ENCODE measurements at places on chromosomes 5 and 9.

DNA sequence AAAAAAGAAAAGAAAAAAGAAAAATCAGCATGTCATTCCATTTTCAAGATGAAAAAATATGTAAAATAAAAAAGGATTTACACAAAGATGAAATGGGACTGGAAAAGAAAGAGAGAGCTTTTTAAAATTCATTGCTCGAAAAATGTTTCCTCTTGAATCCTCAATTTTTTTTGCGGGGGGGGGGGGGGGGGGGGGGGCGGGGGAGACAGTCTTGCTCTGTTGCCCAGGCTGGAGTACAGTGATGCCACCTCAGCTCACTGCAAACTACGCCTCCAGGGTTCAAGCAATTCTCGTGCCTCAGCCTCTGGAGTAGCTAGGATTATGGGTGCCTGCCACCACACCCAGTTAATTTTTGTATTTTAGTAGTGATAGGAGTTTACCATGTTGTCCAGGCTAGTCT lies 16.5 kb downstream of the PFDN1 start:
- DNase-seq, result no peak

DNA sequence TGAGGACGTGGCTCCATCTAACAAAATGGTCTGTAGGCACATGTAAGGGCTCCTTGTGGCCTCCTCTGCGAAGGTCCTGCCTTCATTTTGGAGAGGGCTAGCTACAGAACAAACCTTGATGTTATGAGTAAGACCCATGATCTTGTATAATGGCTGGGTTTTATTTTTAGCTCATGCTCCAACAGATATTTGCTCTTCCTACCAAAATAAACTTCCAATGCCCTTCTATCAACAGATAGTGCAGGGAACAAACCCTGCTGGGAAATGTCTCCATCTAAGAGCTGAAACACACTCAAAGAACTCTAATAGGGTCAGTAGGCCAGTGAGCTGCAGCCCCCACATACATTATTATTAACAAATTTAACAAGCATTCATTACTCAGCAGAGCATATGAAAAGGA lies 189.5 kb downstream of the LURAP1L start:
- no peak for DNase-seq

GRCh38 chr5:57568136-57568535 lies 85.5 kb upstream of the ACTBL2 start:
- no peak for DNase-seq

DNA sequence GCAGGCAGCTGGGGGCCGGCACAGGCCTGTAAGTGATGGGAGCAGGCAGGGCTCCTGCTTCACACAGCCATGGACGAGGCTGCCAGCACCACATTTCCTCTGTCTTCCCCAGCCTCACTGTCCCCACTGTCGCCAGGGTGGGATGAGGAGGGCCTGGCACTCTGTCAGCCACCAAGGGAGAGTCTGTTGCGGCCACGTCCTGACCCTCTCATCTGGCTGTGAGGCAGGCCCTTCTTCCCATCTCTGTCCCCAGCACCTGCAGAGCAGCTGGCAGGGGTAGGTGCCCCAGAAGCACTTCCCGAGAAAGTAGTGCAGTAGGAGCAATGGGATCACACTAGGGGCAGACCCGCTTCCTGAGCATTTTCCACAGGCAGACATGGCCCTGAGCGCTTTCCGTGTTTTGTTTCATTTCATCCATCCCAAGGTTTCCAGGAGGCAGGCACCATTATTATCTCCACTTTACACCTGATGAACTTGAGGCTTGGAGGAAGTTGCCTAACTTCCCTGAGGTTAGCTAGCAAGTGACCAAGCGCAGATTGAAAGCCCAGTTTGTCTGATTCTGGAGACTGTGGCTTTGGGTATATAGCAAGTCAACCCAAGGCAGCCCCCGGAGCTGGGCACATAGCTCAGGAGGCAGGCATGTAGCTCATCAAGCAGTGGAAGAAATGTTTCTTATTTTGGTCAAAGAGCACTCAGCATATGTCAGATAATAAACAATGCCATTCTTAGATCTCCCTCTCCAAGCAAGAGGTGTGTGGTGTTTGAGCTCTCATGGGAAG lies 202.4 kb downstream of the DAB2IP start:
- DNase-seq, result no peak

DNA sequence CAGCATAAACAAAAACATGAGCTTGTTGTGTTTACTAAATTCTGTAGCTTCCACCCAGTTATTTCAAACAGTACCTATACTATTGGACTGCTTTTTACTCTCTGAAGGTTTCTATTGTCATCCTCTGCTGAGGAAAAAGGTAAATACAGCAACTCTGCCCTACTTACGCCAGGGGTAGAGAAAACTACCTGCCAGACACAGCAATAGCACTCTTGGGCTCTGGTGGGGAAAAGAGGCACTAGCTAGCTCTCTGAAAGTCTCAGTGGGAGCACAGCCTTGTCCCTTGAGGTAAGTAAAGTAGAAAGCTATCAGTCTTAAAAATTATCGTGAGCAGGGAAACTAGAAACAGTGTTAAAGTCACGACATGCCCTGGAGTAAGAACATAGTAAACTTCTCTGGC lies 3.7 kb downstream of the HCN1 start:
- no peak for DNase-seq

DNA sequence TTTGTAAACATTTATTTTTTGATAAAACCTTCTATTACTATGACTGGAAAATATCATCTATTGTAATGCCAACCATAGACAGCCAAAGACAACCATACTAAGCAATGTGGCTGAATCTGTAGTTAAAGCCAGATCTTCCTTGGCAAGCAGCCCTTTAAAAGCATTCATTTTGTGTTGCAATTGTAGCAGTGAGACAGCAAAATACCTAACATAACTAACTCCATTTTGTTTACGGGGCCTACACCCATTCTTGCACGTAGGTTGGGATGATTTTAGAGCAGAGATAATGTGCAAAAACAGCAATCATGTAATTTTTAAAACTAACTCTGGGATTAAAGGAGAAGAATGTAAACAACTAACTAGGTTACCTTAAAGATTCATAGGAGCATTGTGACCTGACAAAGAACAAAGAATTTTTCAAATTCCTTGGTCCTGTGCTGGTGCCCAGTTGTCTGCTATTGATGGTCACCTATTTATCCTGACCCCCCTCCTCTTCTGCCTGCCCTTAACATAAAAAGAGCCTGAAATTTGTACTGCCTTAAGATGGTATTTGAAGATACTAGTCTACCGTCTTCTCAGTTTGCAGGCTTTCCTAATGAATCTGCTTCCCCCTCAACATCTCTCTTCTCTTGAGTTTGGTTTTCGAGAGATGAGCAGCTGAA lies 10.6 kb downstream of the IFNA1 start:
- DNase-seq, result no peak

DNA sequence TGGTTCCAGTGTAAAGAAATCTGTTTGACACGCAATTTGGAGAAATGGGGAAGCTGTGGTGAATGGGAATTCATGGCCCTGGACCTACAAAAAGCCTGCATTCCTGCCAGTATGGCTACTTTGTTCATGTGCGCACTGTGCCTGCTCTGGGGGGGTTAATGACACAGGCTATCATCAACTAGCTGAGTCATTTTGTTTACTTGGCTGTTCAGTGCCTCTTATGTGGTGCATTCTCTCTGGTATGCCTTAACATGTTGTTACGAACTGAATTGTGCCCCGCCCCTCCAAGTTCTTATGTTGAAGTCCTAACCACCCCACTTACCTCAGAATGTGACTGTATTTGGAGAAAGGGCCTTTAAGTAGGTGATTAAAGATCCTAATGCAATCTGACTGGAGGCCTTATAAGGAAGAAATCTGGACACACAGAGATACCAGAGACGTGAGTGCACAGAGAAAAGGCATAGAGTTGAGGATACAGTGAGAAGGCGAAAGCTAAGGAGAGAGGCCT lies 20.4 kb upstream of the UBAP1 start:
- DNase-seq, result no peak

- peak; percentile 54 for DNase-seq
These were observed 76.8 kb downstream of the CFAP77 start for GRCh38 chr9:132486706-132487350.

DNA sequence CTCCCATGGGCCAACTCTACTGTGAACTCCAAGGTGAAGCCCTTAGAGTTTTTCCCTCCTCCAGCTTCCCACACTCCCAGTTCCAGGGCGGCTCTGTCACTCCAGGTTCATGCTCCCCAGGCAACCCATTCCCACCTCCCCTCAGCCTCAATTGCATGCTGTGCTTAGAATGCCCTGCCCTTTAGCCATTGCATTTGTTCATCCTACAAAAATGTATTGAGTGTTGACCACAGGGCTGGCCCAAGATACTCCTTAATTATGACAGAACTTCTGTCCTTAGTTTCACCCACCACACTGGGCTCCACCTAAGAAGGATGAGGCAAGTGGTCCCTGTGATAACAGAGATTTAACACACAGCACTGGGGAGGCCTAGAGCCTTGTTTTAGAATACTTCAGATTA lies 236.1 kb downstream of the ADAMTSL1 start:
- no peak for DNase-seq

DNA sequence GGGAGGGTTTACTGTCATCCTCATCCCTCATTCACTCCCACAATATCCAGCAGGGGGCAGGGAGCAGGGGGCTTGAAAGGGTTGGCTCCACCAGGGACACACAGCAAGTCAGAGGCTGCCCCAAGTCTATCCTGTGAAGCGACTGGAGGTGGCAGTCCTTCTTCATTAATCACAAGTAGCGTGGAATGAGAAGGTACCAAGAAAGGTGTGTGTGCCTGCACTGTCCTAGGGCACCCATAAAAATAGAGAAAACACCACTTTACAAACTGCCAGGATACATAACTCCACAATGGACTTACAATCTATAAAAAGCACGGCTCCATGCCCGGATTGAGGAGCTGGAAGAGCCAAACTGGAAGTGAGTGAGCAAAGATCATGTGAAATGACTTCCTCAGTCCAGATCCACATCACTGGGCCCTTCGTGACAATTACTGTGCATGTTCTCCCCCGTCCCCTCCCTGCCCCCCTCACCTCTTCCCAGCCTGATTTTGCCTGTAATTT lies 183.9 kb downstream of the SLIT3 start:
- no peak for DNase-seq

DNA sequence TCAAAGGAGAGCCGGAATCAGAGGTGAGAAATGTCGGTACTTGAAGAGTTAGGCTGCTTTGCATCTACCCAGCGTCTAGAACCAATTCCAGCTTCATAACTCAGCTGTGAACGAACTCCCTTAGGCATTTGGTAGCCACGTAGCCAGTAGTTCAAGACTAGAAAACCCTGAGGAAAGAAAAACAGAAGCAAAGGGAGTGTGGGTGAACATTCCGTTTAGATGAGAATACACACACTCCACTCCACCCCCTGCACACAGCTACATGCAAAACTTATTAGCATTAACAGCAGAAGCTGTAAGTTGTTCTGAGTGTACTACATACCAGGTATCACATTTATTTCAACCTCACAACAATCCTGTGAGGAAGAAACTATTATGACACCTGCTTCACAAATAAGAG lies 78.3 kb downstream of the SMIM23 start:
- no peak for DNase-seq

DNA sequence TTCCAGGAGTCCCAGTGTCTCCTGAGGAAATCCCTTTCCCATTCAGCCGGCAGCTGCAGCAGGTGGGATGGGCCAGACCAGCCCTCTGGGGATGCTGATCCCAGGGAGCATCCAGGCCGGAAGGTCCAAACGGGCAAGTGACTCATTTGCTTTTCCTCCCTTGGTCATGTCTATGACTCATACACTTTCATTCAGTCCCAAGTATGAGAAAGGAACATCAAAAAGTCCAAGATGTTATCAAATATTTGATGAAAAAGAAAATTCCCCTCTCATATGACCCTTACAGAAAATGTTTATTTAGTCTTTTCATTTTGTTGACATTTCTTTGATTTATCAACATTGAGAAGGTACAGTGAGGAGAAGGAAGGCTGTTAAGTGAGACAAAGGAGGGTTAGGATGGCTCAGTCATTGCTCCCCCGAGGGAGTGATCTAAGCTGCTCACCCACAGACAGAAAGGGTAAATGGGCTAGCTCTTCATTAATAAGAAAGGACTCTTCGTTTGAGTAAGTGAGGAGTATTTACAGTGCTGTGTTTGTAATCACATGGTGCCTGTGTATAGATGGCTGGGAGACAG lies 117.6 kb upstream of the ANKRD55 start:
- DNase-seq, result no peak

GRCh38 chr5:3595006-3595961 lies at the start of gene IRX1:
TSS of gene IRX1 (plus strand) at chr5:3595832. CDS start at chr5:3596106, 274 bp downstream.
- DNase-seq, result no peak

DNA sequence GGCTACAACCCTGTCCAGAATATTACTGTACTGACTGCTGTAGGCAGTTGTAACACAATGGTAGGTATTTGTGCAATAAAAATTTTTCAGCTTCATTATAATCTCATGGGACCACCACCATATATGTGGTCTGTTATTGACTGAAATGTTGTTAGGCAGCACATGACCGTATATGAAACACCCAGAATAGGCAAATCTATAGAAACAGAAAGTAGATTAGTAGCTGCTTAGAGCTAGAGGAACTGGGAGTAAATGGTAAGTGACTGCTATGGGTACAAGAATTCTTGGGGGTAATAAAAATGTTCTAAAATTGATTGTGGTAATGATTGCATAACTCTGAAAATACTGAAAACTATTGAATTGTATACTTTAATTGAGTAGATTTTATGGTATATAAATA lies 185.7 kb downstream of the ESM1 start:
- no peak for DNase-seq

DNA sequence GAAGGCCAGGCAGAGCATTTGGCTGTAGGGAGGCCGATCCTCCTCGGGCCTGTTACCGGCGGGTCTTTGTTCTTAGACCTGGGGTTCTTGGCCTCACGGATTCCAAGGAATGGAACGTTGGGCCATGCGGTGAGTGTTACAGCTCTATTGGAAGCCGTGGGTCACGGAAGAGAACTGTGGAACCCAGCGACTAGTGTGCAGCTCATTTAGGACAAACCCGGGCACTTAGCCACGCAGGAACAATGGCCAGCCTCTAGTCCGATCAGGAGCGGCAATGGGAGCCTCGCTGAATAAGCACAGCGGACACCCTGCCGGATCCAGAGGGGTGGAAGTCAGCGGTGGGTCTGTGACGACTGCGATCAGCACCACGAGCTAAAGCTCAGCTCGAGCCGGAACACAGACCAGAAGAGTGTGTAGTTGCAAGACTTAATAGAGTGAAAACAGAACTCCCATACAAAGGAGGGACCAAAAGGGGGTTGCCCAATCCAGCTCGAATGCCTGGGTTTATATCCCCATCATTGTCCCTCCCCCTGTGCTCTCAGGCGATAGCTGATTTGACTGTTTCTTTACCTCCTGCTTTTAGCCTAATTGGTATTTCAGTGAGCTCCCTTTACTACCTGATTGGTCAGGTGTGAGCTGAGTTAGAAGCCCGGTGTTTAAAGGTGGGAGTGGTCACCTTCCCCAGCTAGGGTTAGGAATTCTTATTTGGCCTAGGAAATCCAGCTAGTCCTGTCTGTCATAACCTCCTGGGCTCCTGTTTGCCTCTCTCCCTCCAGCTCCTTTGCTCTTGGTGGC lies 53.7 kb upstream of the RPL26L1 start:
- no peak for DNase-seq

GRCh38 chr5:135047347-135047695 lies 13.3 kb upstream of the PITX1 start:
- no peak for DNase-seq

- no peak for DNase-seq
These were observed 4.8 kb upstream of the NRARP start for GRCh38 chr9:137306850-137307254.

- no peak for DNase-seq
These were observed 20.5 kb upstream of the OR2K2 start for GRCh38 chr9:111350556-111350955.

GRCh38 chr5:3456121-3456681 lies 139.4 kb upstream of the IRX1 start:
- DNase-seq, result no peak

Measured in CD4-positive, alpha-beta T cell treated with Interleukin-12 subunit alpha and Interleukin-12 subunit beta, for 1 hour (primary cell).